ENCODE measurements at places on chromosomes 11 and 22.

DNA sequence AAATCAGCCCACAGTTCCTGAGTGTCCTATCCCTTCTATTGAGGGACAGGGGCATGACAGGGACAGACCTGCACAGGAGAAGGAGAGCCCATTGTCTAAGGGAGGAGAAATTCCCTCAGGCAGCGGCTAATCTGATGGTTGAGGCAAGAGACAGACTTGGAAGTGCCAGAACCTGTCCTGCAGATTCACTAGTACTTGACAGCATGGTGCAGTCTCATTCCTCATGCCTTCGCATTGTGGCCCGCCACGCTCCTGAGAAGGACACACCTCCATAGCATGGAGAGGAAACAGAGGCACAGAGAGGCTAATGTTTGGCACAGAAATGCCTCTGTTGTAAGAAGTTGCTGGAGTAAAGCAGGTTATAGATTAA is 3.2 kb downstream of the P2RY6 start:
- DNase-seq: no peak

- no peak for DNase-seq
Observed at GRCh38 chr22:46972901-46973831, 210.7 kb downstream of the TBC1D22A start.

DNA sequence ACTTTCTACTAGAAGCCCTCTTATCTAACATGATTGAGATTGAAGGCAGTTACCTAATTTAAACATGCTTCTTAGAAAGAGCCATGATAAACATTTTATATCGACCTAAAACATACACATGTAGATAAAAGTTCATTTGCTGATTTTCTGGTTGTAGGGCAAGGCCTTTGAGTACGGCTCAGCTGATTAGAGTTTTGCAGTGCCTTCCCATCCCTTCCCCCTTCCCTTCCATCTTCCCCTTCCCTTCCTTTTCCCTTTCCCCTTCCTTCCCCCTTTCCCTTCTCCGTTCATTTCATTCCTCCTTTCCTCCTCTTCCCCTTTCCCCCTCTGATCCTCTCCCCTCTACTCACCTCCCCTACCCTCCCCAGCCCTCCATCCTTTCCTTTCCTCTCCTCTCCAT is 4.3 kb downstream of the LDHC start:
- no peak for DNase-seq

DNA sequence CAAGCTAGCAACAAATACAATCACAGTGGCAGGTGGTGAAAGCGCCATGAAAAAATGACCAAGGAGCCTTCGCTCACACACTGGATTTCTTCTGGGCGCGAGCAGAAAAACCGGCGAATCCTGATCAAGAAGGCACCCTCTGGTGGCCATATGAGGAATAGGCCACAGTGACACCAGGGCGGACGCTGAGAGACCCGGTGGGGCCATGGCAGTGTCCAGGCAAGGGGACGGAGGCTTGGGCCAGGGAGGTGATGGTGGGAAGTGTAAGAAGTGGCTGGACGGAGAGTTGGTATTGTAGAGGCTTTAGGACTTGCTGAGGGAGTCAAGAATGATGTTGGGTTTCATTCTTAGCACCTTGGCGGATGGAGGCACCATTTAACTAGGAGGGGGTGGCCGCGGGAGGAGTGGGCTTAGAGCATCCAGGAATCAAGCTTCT is 16.9 kb upstream of the RAC2 start:
- DNase-seq: peak; percentile 70

DNA sequence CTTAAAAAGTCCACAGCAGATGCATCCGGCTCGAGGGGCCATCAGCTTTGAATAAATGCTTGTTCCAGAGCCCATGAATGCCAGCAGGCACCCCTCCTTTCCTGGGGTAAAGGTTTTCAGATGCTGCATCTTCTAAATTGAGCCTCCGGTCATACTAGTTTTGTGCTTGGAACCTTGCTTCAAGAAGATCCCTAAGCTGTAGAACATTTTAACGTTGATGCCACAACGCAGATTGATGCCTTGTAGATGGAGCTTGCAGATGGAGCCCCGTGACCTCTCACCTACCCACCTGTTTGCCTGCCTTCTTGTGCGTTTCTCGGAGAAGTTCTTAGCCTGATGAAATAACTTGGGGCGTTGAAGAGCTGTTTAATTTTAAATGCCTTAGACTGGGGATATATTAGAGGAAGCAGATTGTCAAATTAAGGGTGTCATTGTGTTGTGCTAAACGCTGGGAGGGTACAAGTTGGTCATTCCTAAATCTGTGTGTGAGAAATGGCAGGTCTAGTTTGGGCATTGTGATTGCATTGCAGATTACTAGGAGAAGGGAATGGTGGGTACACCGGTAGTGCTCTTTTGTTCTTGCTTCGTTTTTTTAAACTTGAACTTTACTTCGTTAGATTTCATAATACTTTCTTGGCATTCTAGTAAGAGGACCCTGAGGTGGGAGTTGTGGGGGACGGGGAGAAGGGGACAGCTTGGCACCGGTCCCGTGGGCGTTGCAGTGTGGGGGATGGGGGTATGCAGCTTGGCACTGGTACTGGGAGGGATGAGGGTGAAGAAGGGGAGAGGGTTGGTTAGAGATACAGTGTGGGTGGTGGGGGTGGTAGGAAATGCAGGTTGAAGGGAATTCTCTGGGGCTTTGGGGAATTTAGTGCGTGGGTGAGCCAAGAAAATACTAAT is 1.9 kb downstream of the NEAT1 start:
- peak; percentile 70 for DNase-seq

- DNase-seq: no peak
Observed at GRCh38 chr11:90251599-90251998, 28.8 kb upstream of the CHORDC1 start.

DNA sequence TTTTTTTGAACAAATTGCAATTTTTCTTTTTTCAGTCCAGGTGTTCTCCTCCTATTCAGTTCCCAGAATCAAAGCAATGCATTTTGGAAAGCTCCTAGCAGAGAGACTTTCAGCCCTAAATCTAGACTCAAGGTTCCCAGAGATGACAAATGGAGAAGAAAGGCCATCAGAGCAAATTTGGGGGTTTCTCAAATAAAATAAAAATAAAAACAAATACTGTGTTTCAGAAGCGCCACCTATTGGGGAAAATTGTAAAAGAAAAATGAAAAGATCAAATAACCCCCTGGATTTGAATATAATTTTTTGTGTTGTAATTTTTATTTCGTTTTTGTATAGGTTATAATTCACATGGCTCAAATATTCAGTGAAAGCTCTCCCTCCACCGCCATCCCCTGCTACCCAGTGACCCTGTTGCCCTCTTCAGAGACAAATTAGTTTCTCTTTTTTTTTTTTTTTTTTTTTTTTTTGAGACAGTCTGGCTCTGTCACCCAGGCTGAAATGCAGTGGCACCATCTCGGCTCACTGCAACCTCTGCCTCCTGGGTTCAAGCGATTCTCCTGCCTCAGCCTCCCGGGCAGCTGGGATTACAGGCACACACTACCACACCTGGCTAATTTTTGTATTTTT is 6.2 kb upstream of the UBE4A start:
- peak; percentile 72 for DNase-seq

GRCh38 chr11:1263010-1263409 is 40.1 kb downstream of the MUC5B start:
- no peak for DNase-seq

- DNase-seq: no peak
Observed at GRCh38 chr22:30017375-30018223, 62.7 kb upstream of the HORMAD2 start.

- DNase-seq: no peak
Observed at GRCh38 chr11:108895579-108896480, 231.0 kb downstream of the DDX10 start.

DNA sequence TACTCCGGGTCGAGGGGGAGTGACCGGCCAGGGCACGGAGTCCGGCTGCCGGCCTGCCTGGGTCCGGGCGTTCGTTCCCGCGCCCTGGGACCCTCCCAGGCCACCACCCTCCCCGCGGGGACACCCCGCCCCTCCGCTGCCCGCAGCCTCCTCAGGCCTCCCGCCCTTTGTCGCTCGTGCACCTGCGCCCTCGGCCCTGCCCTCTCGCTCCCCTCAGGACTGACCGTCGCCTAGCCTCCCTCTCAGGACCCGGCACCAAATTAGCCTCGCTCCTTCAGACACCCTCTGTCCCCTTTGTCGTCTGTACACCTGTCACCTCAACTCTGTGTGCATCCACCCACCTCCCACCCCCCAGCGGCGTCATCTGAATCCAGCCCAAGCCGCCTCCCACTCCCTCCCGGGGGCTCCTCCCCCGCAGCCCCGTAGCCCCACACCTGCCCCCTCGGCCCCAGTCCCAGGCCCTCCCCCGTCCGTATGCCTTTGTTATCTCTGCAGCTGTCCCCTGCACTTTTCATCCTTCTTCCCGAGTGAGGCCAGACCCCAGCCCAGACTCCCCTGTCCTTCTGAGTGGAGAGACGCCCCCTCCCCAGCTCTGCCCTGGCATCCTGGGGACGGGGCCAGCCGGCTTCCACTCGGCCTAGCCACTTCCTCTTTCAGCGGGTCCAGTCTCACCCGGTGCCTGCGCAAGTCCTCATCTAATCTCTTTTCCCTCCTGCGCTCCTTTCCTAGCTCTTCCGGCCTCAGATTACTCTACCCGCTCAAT is 643 bp downstream of the TIGD3 start:
- DNase-seq: peak; percentile 39

- no peak for DNase-seq
Observed at GRCh38 chr11:110857892-110858546, 145.8 kb upstream of the ARHGAP20 start.

GRCh38 chr22:19701420-19702145 is 12.7 kb upstream of the SEPTIN5 start:
- DNase-seq: no peak

GRCh38 chr22:45101515-45102227 is 62.1 kb upstream of the NUP50 start:
- peak; percentile 24 for DNase-seq

- peak; percentile 84 for DNase-seq
Observed at GRCh38 chr11:35146074-35146521, 7.1 kb downstream of the CD44 start.

GRCh38 chr11:2277933-2278523 is 7.6 kb upstream of the ASCL2 start:
- no peak for DNase-seq

GRCh38 chr22:26385164-26385563 is 43.9 kb upstream of the ASPHD2 start:
- DNase-seq: no peak

Data from CD4-positive, alpha-beta T cell treated with Interleukin-15 for 4 hours (primary cell).